ENCODE measurements at places on chromosomes 16 and 17.

- no peak for DNase-seq
Measured at GRCh38 chr16:54336631-54337204, 50.1 kb upstream of the IRX3 start.

GRCh38 chr16:88655733-88656281 is 5.0 kb upstream of the CYBA start:
- DNase-seq = no peak

DNA sequence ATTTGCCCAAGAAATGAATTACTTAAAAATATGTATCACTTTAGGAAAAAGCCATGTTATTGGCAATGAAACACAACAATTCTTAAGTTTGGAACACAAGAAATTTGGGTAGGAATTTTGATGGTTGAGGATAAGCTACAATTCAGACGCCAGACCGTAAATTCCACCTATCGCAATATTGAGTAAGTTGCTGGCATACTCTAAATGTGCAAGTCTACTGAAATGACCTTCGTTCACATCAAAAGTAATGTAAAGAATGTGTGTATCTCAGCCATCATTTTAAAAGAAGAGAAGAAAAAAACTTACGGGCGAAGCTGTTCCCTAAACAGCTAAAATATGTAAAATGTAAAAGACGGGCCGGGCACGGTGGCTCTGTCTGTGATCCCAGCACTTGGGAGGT is 33.4 kb downstream of the UBE2G1 start:
- DNase-seq = no peak

DNA sequence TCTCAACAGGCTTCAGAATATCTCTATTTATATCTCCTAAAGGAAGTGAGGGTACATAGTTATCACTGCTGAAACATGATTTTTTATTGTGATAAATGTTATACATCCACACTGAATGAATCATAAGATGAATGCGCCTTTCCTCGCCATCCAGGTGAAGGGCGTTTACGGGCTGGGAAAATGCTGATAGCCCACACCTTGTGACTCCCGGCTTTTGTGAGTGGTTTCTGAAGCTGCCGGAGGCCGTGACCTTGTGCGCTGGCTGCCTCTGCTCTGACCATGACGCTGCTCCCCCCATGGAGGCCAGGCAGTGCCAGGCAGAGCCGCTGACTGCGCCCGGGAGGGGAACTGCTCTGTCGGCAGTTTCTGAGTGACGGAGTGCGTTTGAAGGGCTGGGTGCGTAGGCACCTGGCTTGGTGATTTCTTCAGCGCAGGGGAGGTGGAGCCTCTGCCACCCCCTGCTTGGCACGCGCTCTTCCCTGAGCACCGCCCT is 97.2 kb downstream of the RAP1GAP2 start:
- no peak for DNase-seq

- peak; percentile 44 for DNase-seq
Measured at GRCh38 chr16:88561485-88562359, 8.5 kb upstream of the ZC3H18 start.

- peak; percentile 32 for DNase-seq
Measured at GRCh38 chr17:41710472-41711090, 1.6 kb upstream of the GAST start.

- DNase-seq = no peak
Measured at GRCh38 chr17:81925860-81926450, 1.6 kb downstream of the MAFG start.

- DNase-seq = no peak
Measured at GRCh38 chr16:88499292-88499691, 46.2 kb downstream of the ZFPM1 start.

GRCh38 chr17:79049821-79050220 is 24.8 kb upstream of the ENGASE start:
- DNase-seq = no peak

GRCh38 chr16:57635266-57636097 is 7.1 kb downstream of the ADGRG1 start:
- no peak for DNase-seq

- no peak for DNase-seq
Measured at GRCh38 chr17:360092-360750, 7.6 kb upstream of the RPH3AL start.

GRCh38 chr17:35376245-35376644 is 2.8 kb upstream of the SLFN11 start:
- no peak for DNase-seq

- no peak for DNase-seq
Measured at GRCh38 chr16:77790009-77790372, 1.6 kb downstream of the VAT1L start.

DNA sequence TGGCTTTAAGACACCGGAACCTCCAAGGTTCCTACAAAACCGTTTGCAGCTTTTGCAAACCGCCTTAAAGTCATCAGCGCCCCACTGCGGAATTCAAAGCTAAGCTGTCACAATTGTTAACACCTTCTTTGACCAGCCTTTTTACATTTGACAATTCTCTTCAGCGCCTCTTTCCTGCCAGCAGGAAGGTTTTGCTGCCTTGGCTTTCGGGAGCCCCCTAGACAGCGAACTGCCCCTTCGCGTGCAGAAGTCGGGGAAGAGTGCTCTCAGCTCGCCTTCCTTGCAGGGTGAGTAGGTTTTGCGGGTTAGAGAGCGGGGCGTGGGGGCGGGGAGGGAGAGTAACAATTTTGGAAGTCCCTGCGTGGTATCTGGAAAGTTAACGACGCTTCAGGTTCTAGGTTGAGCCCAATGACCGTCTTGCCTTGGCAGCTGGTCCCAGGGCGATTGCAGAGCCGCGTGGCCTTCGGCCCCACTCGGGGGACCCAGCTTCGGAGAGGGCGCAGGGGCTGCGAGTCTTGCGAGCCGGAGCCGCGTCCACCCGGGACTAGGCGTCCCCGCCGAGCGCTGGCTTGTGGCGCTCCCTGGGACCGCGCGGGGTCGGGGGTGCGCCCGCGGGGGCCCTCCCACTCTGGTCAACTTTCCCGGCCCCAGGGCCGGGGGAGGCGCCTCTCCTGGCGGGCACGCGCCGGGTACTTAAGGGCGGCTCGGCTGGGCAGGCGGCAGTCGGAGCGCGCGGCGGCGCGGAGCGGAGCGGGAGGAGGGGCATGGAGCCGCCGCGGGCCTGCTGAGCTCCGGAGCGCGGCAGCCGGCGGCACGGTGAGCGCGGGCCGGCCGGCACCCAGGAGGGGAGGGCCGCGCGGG is at the start of gene HAS3:
Gene HAS3 (plus strand): TSS at position 153 of the 861 bp plus-strand sequence. CDS start 3,743 bp downstream, outside the sequence.
- no peak for DNase-seq

DNA sequence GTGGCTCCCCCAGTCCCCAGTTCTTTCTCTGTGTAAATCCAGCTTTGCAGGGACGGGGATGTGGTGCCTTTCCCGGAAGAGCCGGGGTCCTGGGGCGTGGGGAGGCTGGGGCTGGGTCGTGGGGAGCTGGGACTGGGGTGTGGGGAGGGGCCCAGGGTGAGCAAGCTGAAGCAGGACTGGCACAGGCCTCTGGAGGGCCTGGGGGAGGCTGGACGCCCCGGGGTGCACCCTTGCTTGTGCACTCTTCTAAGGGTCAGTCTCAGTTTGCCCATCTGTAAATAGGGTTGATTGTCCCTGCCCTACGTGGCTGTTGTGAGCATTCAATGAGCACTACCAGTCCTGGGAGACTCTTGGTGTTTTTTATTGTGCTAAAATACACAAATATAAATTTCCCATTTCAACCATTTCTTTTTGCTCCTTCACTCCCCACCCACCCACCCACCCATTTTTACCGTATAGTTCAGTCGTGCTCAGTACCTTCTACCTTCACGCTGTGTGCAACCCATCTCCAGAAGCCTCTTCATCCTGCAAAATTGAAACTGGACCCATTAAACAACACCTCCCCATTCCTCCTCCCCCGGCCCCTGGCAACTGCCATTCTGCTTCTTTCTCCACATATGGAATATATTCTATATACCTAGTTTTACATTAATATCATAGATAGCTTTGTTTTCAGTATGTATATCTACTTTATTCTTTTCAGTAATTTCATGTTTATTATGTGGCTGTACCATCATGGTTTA is 7.8 kb upstream of the TBC1D3B start:
- no peak for DNase-seq

DNA sequence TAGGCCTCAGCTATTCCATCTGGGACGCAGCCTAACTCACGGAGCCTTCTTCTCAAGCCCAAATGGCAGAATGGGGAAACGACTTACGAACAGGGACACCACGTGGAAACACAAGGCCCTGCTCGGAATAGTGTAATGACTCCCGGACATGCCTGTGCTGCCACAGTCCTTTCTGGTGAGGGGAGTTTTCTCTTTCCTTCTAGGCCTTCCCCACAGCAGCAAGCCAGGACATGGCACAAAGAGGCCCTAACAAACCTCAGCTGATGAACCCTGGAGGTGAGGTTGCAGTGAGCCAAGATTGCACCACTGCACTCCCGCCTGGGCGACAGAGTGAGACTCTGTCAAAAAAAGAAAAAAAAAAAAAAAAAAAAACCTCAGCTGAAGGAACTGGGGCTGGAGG is 15.3 kb downstream of the ZBTB4 start:
- DNase-seq = no peak

- DNase-seq = no peak
Measured at GRCh38 chr16:47475786-47476185, 14.7 kb downstream of the PHKB start.

- DNase-seq = peak; percentile 62
Measured at GRCh38 chr16:80027007-80027965, 426.7 kb upstream of the MAF start.

DNA sequence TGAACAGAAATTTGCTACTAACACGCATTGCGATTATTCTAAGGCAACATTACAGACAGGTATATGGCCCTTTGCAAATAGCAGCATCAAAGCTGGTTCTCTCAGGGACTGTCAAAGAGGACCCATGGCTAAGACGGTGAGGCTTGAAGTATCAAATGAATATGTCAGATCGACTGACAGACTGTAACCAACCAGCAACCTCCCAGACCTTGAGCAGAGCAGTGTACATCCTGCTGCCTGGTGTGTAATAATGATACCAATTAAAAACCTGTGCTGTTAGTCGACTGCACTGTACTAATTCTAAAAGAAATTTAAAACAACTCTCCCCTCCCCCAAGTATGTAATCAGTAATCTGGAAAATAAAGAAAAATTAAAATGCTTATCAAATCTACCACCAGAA is 35.9 kb upstream of the GHDC start:
- no peak for DNase-seq

GRCh38 chr16:54554581-54554980 is 268.0 kb upstream of the IRX3 start:
- DNase-seq = no peak

GRCh38 chr17:83147280-83147679 is 67.9 kb downstream of the METRNL start:
- DNase-seq = no peak

GRCh38 chr16:1494129-1494640 is 1.0 kb downstream of the TELO2 start:
- no peak for DNase-seq

DNA sequence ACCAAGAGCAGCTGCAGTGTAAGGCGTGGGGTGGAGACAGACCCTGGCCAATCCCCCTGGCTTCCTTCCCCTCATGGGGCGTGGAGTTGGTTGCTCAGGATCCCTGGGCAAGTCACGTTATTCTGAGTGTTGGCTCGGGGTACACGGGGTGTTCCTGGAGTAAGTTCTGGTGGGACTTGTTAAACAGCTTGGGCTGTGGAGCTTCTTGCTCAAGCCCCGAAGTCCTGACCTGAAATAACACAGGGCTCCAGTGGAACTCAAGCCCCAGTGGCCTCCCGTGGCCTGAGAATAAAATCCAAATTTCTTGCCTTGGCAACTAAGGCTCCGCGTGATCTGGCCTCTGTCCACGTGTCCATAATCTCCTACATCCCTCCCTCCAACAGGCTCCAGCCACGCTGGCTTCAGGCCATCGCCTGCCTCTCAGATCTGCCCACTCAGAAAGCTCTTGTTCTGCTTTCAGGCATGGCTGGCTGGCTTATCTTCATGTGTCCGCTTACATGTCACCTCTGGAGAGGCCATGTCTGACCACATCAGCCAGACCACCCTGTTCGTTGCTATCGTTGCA is 49.3 kb upstream of the BCO1 start:
- no peak for DNase-seq

DNA sequence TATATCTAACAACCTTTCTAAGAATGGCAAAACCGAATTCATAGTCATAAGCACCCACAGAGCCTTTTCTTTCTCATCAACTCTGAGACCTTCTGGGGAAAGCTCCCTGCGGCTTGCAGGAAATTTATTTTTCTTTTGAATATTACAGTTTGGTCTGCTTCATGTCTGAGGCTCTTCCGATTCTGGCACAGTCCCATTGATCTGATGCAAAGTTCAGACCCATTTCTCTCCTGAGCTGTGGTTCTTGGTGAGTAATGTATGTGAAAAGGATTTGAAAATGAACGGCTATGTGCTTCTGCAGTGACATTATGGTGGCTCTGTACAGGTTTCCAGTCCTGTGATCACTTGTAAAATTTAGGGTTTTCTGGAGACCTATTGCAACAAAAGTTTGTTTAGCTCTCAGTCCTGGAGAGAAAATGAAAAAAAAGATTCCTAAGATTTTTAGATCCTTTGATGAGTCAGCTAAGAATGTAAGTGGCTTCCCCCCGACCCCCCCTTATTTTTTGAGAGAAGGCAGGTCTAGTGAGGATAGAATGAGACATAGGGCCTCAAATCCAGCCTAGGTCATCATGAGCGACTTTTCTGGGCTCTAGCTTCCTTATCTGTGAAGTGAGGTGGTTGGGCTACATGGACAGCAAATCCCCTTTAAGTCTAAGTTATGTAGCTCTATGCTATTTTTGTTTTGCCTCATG is 4.6 kb downstream of the GAN start:
- DNase-seq = no peak

DNA sequence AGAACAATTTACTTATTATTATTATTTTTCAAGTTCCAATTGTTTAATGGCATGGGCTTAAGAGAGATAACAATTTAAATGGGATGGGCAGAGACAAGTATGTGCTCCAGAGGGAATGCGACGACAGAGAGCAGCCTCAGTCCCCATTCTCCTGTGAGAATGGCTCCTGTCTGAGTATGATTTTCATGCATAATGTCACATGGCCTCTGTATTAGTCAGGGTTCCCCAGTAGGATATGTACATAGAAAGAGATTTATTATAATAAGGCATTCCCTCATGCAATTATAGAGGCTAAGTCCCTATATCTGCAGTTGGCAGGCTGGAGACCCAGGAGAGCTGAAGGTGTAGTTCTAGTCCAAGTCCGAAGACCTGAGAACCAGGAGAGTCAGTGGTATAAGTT is 22.9 kb upstream of the NKD1 start:
- no peak for DNase-seq

DNA sequence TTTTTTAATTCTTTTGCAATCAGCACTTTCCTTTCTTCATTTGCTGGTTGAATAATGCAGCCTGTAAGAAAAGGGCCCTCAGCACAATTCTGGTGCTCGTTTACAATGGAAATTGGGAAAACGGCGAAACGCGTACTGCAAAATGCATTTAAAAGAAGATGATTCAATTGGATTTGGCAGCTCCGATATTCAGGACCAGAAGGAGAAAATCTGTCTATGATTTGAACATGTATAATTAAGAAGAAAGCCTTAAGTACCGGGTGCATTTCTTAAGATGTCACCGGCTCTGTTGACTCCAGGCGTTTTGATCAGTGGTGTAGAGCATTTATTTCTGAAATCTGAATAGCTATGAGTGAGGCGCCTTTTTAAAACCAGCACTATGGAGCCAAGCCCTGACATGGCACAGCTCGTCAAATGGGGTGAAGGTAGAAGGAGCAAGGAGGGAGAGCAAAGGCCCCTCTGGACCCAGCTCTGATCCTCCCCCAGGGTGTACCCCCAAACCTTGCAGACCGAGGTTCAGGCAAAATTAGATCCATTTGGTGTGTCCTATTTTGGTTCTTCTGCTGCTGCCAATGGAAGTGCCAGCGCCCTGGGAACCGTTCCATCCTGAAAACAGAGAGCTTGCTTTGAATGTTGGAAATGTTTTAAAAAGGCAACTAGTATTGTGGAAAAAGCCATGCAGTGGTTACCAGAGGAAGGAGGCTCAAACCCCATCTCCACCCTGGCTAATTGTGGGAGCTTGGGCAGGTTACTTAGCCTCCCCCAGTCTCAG is 161.4 kb upstream of the RPL38 start:
- DNase-seq = no peak

All from activated CD4-positive, alpha-beta T cell treated with anti-CD3 and anti-CD28 coated beads, Interleukin-2, amount 50 U/mL, for 4 hours (primary cell).